ENCODE measurements at places on chromosomes 2 and 18. TPM values are rescaled to one million over a fixed set of nuclear protein-coding genes. Genes with fewer than 3 reads are reported as not detected.

GRCh38 chr2:223688094-223688835 lies 86.1 kb upstream of the SCG2 start:
- no peak for DNase-seq

DNA sequence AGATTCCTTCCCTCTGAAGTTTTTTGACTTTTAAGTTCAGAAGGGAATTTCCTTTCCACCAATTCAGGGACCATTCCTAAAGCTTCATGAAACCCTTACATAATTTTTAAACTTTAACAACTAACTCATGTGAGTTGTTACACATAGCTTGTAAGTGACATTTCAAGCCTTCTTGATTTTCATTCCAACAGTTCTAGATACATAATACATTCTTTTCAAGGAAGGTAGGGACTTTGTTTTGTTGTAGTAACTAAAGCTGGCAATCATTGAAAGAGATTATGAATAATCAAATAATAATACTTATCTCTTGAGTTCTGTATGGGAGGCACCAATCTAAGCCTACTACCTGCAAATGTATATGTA lies 45.4 kb downstream of the SETBP1 start:
- DNase-seq: no peak

- no peak for DNase-seq
Measured at GRCh38 chr2:135202751-135203150, 150.7 kb downstream of the RAB3GAP1 start.

DNA sequence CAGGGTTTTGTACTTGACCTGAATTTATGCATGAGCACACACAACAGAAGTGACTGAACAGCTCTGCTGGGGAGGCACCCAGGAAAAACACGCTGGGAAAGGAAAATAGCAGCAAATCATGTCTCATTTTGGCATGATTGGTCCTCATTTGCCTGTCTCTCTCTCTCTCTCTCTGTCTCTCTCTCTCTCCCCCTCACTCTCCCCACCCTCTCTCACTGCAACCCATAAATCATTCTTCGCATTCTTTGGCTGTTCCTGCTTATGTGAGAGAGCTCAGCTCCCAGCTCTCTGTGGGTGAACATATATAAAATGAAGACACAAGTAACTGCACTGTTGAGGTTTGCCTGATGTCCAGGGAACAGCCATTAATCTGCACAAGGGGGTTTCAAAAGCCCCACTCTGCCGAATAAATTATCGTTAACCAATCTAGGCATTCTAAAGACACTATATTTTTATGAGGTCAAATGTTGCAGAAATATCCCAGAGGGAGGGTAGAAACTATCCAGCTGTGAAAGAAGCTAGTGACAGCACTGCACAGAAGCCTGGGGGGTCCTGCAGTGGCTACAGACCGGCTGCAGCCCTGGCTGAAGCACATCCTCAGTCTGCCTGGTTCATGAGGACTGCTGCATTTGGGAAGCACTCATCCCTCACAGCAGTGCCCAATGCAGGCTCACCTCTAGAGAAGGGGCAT lies 260.3 kb downstream of the AFF3 start:
- no peak for DNase-seq

- no peak for DNase-seq
Measured at GRCh38 chr2:31440764-31441163, 26.2 kb upstream of the XDH start.

GRCh38 chr2:6993229-6993640 lies 76.0 kb downstream of the RNF144A start:
- DNase-seq: no peak

DNA sequence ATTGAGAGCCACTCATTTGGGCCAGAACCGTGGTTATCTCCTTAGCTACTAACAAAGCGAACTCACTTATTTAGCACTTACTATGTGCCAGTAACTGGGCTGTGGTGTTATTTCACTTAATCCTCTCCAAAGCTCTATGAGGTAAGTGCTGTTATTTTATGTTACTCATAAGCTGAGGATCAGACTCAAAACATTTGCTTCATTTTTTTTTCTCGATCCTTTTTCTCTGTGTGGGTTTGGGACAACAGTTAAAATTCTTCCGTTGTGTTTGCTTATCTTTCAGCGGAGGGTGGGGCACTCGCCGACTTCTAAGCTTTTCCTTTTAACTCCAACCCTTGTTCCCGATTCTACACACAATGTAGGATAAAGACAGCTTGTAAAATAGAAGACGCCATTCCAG lies 52.8 kb downstream of the TMEM178A start:
- DNase-seq: no peak

DNA sequence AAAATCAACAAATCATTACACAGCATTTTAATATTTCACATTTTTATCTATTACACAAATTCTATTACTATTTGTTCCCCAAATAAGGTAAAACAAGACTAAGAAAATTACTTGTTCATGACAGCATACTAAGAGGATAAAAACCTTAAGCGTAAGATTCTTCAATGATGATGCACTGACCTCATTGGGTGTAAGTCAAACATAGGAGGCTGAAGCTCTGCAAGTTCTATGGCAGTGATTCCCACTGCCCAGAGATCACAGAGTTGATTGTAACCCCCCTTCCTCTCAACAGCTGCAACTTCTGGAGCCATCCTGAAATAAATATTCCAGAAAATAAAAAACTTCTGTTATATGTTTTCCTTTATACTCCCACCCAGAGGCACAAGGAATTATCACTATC lies 82.2 kb upstream of the CDKL4 start:
- DNase-seq: no peak

DNA sequence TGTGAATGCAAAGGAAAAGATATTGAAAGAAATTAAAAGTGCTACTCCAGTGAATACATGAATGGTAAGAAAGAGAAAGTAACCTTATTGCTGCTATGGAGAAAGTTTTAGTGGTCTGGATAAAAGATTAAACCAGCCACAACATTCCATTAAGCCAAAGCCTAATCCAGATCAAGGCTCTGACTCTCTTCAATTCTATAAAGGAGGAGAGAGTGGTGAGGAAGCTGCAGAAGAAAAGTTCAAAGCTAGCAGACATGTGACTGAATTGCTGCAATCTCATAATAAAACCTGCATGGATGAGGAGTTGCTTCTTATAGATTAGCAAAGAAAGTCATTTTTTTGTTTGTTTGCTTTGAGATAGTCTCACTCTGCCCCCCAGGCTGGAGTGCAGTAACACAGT lies 130.2 kb downstream of the DNAH6 start:
- DNase-seq: no peak

GRCh38 chr2:77520641-77521547 lies 1.3 kb downstream of the LRRTM4 start:
- no peak for DNase-seq

- DNase-seq: no peak
Measured at GRCh38 chr2:56534321-56534720, 350.5 kb downstream of the CCDC85A start.

Gene NLRC4
- not detected for total RNA-seq

Gene SLC39A6
- total RNA-seq: 44.3 TPM

Gene DLX1
- total RNA-seq: 0.44 TPM

Measured in suprapubic skin (tissue), 4 donors.